HuH-7 (cell line): ENCODE measurements at places on chromosomes 5 and 9.

GRCh38 chr5:132227485-132228240 is at the start of gene P4HA2:
TSS of gene P4HA2 (minus strand) at chr5:132227853. CDS start at chr5:132218626, 9,227 bp downstream.
- DNase-seq = peak; percentile 87

DNA sequence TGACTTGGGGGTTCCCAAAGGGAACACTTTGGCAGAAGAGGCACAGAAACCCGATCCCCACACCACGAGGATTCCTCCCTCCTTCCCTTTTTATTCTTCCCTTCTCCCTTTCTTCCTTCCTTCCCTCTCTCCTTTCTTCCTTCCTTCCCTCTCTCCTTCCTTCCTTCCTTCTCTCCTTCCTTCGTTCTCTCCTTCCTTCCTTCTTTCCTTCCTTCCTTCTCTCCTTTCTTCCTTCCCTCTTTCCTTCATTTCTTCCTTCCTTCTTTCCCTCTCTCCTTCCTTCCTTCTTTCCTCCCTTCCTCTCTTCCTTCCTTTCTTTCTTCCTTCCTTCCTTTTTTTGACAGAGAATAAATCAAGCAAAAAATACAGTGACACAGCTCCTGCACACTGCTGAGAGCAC is 168.0 kb upstream of the NFIL3 start:
- no peak for DNase-seq

DNA sequence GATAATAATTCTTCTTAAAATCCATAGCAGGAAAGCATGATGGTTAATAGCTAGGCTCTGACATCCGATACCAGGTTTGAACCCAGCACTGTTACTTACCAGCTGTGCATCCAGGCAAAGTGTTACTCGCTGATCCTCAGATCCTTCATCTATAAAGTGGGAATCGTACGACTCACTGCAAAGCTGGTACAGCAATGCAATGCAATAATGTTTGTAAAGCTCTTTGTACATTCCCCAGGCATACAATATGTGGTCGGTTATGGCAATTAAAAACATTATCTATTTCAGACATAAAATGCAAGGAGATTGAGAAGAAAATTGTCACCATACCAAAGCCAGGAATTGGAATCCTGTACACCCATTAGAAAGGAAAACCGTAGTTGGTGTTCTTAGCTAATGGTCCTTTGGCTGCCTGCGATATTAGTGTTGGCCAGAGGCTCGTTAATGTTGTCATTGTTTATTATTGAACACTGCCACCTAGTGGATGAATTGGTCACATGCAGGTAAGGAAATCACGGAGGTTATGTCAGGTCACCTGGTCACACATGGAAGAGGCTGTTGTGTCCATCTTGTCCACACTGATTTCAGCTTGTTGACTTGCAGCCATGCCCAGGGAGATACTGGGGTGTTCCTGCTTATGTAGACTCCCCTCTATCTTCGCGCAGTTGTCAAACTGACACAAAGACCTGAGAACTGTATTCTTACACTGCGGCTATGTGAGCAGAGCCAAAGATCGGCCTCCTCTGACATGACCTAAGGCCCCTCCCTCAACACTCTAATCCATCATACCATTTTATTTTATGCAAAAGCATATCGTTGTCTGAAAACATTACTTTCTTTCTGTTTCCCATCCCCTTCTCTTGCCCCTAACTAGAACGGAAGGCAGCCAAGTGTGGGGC is 87.5 kb upstream of the PPP2R2B start:
- peak; percentile 34 for DNase-seq

DNA sequence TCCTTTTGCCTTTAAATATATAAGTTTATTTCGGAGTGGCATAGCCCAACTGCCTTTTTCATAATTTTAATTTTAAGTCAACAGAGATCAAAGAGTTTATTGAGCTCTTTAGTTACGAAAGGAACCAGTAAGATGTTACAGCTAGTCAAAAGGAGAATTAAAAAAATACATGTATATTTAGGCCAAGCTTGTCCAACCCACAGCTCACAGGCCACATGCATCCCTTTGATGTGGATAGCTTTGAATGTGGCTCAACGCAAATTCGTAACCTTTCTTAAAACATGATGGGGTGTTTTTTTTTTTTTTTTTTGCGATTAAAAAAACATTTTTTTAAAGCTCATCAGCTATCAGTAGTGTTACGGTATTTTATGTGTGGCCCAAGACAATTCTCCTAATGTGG is 50.2 kb upstream of the IL31RA start:
- no peak for DNase-seq

- DNase-seq = no peak
Observed at GRCh38 chr5:43785198-43785597, 182.2 kb downstream of the NNT start.

DNA sequence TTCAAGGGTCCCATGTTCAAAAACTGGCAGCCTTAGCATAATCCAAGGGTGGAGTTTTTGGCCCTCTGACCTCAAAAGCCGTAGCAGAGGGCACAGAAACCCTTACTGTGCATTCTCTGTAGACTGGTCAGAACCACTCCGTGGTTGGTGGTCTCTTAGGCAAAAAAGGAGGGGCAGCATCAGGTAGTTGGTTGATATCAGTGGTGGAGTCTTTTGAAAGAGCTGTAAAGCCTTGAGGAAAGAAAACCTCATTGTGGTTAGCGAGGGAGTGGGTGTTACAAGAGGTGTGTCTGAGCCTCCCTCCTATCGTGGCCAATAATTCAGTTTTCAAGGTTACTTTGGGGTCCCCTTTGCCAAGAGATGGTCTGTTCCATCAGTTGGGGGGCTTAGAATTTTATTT is 40.9 kb downstream of the ARHGEF28 start:
- DNase-seq = no peak

- DNase-seq = no peak
Observed at GRCh38 chr5:133032852-133033742, 6.7 kb upstream of the ZCCHC10 start.

DNA sequence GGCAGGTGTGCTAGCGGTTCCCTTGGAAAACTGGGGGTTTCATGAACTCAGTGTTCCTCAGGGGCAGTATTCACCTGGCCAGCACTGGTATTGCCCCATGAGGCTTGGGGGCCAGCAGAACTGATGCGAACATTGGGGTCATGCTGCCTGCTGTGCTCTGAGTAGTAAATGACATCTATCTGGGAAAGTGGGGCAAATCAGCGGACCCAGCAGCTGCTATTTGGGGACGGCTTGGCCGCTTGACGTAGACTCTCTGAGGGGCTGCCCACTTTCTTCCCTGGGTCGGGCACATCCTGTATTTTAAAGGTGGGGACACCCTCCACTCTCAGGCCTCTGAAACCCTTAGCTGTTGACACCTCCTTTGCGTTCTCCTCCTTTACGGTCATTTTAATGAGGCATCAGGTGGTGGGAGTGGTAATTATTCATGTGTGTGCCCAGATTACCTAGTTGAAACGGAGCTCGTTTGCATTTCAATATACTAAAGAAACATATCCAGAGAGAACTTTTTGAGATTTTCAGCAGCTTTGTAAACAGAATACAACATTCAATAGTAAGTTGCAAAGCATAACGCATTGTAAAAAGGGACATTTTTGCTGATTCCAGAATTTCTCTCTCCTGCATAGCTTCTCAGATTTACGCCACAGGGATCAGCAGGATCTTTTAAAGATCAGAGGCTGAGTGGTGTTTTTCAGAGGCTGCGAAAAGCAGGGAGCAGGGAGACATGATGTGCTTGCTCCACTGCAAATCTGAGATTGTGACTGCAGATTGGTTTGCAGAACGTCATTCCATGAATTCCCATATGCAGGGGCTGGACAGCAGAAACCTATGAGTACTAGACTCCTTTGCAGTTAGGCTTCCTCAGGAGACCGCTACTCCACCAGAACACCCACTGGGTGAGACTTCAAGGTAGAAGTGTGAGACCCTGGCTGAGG is 56.8 kb upstream of the ZFR start:
- DNase-seq = no peak

DNA sequence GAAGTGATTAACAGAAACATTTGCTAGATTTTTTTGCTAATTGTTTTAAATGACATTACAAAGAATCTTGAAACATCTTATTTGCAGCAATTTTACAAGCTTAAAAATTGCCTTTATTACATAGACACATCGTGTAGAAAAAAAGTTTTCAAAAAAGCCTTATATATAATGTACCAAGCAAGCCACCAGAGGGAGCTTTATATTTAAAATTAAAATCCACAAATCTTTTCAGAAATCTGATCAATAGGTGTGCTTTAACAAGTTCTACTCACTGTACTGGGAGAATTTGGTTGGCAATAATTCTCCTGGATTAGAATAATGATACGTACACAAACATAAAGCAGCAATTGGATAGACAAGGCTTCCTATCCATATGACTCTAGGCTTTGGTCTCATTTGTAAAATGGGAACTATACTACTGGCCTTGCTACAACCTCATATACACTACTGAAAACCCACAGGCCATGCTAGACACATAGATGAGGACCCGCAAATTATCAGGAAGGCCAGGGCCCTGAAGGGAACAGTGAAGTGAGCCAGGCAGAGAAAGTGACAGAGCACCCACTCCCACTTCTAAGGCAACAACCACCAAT is 4.8 kb downstream of the PSMB7 start:
- DNase-seq = no peak

- no peak for DNase-seq
Observed at GRCh38 chr5:175306381-175306780, 137.6 kb downstream of the DRD1 start.

DNA sequence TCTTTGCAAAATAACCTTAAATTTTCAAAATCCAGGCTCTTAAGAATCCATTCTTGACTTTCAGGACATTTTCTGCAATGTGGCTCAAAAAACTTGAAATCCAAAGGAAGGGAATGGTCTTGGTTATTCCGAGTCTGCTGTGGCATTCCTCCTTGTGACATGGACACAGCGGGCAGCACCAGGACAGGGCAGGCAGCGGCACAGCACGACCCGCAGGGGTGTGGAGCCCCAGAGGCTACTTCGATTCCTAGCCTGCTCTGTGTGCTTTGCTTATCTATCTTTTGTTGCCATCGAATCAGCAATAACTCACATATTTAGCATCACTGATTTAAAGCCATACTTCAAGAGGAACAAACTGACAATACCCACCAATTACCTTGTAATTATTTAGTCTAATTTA is 420.2 kb upstream of the IRX1 start:
- DNase-seq = no peak

DNA sequence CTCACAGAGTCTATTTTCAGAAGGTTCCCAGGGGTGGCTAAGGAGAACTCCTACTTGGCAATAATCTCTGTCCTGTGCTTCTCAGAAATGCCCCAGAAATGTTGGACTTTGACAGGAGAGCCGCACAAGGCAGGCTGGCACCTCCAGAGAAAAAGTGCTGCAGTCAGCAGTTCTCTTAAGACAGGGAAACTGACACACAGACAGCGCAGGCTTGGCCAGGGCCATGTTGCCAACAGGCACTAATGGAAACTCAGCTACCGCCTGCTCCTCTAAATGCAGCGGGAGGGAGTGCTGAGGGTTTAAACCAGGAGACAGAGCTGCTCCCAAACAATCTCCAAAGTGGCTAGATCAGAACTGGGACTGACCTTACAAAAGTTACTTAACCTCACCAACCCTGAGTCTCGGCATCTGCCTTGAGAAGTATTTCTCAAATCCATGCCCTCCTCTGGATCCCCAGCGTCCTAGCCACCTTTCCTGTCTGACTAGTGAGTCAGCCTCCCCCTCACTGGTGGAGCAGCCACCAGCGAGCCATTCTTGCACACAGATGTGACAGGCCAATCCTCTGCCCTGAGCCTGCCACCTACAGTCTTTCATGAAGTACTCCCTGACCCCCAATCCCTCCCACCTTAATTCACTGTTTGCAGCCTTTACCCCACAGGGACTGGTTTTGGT is 186.4 kb downstream of the CDK5RAP2 start:
- no peak for DNase-seq

DNA sequence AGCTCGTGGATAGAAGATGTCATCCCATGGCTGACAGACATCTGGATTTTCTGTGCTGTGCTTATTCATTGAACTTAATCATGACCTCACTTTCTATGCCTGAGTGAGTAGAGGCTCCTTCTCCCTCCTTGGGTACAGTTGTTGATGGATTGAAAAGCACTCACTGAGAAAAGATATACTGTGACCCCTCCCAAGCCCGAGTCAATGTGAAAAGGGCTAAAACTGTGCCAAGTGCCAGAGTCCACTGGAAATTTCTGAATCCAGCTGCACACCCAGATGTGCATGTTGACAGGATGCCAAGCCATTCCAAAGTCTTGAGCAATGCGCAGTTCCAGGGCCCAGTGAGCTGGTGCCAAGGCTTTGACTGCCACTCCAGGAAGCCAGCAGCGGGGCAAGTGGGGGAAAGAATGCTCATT is 473.0 kb downstream of the NTRK2 start:
- DNase-seq = no peak

- DNase-seq = no peak
Observed at GRCh38 chr9:134030821-134031470, 5.7 kb downstream of the BRD3OS start.

DNA sequence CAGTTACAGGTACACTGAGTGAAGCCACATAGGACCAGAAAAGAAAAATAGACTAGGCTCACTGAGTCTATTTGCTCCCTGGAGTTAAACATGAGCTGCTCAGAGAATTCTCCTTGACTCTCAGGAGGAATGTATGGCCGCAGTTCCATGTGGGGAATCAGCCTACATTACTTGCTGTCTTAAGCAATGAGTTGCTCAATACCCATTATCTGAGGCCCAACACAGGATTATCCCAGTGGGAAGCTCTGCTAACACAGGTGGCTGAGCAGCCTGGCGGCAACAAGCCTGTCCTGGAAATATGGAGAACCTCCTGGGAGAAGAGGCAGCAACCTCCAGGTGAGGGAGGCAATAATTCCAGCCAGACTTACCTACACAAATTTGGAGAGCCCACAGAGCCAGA is 177.5 kb upstream of the NREP start:
- no peak for DNase-seq

GRCh38 chr5:143843461-143843860 is 31.5 kb downstream of the HMHB1 start:
- DNase-seq = no peak

GRCh38 chr9:112361601-112362000 is 18.3 kb upstream of the HSDL2 start:
- DNase-seq = no peak

DNA sequence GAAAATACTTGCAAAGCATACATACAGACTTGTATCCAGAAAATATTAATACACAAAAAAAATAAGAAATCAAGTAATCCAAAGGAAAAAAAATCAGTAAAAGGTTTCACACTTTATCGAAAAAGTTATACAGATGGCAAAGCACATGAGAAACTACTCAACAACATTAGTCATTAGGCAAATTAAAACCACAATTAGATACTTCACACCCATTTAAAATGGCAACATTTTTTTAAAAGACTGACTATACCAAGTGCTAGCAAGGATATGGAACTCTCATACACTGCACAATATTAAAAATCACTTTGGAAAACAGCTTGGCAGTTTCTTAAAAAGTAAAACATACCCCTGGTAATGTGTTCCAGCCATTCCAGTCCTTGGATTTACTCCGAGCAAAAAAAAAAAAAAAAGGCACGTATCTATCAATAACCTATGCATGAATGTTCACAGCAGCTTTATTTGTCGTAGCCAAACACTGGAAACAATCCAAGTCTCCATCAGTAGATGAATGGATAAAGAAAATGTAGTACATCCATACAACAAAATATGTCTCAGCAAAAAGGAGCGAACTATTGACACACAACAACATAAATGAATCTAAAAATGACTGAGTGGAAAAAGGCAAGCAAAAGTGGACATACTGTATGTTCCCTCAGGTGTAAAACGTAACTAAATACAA is 66.0 kb downstream of the GNAQ start:
- DNase-seq = no peak

- peak; percentile 58 for DNase-seq
Observed at GRCh38 chr9:95003689-95004410, 277.4 kb downstream of the AOPEP start.
